Colonic mucosa (tissue), 4 donors: ENCODE measurements at places on chromosomes 3 and 15. TPM values are rescaled to one million over a fixed set of nuclear protein-coding genes. Genes with fewer than 3 reads are reported as not detected.
A peak's percentile ranks its signal among the peaks of the same experiment; 100 is the strongest.

The TEX9 gene
- 5.9 TPM for total RNA-seq

The RCN2 gene
- 42.6 TPM for total RNA-seq

The XCR1 gene
- 0.05 TPM for total RNA-seq

- H3K27ac ChIP-seq, result peak overlapping the region; percentile 73
- no peak overlapping the region for H3K4me3 ChIP-seq
- no peaks in the 10 kb centered on the region for H3K36me3 ChIP-seq
- no peaks in the 10 kb centered on the region for H3K27me3 ChIP-seq
These were observed 18.3 kb downstream of the MYZAP start for GRCh38 chr15:57609805-57610529.

GRCh38 chr15:69315402-69316110, 16.8 kb downstream of the PAQR5 start:
- peak overlapping the region; percentile 84 for H3K27ac ChIP-seq
- H3K4me1 ChIP-seq, result no peaks in the 10 kb centered on the region
- no peaks in the 10 kb centered on the region for H3K27me3 ChIP-seq
- H3K36me3 ChIP-seq, result no peaks in the 10 kb centered on the region
- no peak for DNase-seq

The CACNA2D3 gene
- 0.42 TPM for total RNA-seq

GRCh38 chr15:71806452-71806931, 3.9 kb upstream of the NR2E3 start:
- no peak for DNase-seq
- H3K4me1 ChIP-seq, result no peaks in the 10 kb centered on the region

GRCh38 chr15:67784090-67784781, 41.1 kb upstream of the SKOR1 start:
- no peaks in the 10 kb centered on the region for H3K27me3 ChIP-seq
- no peaks in the 10 kb centered on the region for H3K4me1 ChIP-seq
- H3K4me3 ChIP-seq, result no peak overlapping the region

GRCh38 chr3:78183906-78184599, 1144.2 kb downstream of the ROBO2 start:
- no peaks in the 10 kb centered on the region for H3K27me3 ChIP-seq
- no peak for DNase-seq
- no peak overlapping the region for H3K4me3 ChIP-seq
- H3K4me1 ChIP-seq, result no peaks in the 10 kb centered on the region
- no peak overlapping the region for H3K27ac ChIP-seq

- H3K36me3 ChIP-seq, result no peaks in the 10 kb centered on the region
- H3K27me3 ChIP-seq, result no peaks in the 10 kb centered on the region
- no peaks in the 10 kb centered on the region for H3K4me1 ChIP-seq
These were observed 38.9 kb upstream of the KIF23 start for GRCh38 chr15:69375151-69375790.

- H3K27me3 ChIP-seq, result no peaks in the 10 kb centered on the region
- DNase-seq, result no peak
- H3K27ac ChIP-seq, result peak overlapping the region; percentile 86
- H3K36me3 ChIP-seq, result no peaks in the 10 kb centered on the region
These were observed 737 bp downstream of the JAGN1 start for GRCh38 chr3:9891072-9891622.

DNA sequence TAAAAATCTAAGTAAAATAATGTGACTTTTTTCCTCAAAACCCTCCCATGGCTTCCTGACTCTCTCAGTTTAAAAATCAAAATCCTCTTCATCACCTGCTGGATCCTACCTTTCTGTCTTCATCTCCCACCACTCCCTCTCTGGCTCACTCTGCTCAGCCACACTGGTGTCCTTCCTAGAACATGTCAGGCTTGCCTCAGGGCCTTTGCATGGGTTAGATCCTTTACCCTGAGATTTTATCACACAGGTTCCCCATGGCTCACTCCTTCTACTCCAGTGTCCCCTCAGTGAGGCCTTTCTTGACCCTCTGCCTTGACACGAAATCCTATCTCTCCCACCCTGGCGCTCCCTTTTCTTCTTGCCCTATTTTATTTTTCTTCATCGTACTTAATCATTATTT, 141.8 kb downstream of the RPL22L1 start:
- H3K4me1 ChIP-seq, result no peaks in the 10 kb centered on the region
- H3K27me3 ChIP-seq, result no peaks in the 10 kb centered on the region
- no peak for DNase-seq
- H3K27ac ChIP-seq, result no peak overlapping the region
- no peaks in the 10 kb centered on the region for H3K36me3 ChIP-seq

DNA sequence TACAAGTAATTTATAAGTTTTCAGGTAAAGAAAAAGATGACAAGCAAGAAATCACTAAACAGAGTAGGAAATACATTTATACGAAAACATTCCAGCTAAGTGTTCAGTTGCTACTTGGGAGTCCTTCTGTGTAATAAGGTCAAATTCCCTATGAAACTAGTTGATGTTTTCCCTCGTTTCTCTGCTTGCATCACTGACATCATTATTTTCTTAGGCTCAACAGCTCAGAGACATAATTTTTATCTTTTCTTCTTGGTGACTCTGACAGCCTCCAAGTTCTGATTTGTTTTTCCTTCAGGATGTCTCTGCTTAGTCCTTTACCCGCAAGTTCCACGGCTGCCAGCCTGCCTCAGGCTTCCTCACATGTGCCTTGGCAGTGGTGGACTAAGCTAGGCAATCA, 173.6 kb downstream of the P3H2 start:
- no peak overlapping the region for H3K27ac ChIP-seq
- H3K36me3 ChIP-seq, result no peaks in the 10 kb centered on the region
- H3K4me1 ChIP-seq, result no peaks in the 10 kb centered on the region
- H3K4me3 ChIP-seq, result no peak overlapping the region

- H3K27ac ChIP-seq, result no peak overlapping the region
- H3K27me3 ChIP-seq, result no peaks in the 10 kb centered on the region
- H3K4me3 ChIP-seq, result no peak overlapping the region
- H3K36me3 ChIP-seq, result no peaks in the 10 kb centered on the region
- H3K4me1 ChIP-seq, result no peaks in the 10 kb centered on the region
These were observed 72.7 kb upstream of the ABI3BP start for GRCh38 chr3:101065962-101066361.

DNA sequence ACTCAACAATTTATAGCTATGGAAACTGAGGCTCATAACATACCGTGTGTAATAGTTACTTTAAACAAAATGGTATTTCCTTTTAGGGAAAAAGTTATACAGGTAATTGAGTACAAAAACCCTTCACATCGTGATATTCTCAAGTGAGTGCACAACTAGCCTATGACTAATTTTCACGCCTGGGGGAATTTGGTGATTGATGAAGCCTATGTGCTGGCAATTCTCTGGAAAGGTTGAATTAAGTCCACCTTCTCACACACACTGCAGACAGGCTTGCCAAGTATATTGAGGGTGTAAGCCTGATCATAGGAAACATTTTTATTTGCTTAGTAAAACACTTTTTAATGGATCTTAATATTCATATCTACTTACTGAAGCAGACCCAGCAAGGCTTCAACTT, 41.3 kb upstream of the ROBO2 start:
- no peaks in the 10 kb centered on the region for H3K4me1 ChIP-seq
- no peaks in the 10 kb centered on the region for H3K36me3 ChIP-seq
- no peak overlapping the region for H3K4me3 ChIP-seq
- no peak for DNase-seq

DNA sequence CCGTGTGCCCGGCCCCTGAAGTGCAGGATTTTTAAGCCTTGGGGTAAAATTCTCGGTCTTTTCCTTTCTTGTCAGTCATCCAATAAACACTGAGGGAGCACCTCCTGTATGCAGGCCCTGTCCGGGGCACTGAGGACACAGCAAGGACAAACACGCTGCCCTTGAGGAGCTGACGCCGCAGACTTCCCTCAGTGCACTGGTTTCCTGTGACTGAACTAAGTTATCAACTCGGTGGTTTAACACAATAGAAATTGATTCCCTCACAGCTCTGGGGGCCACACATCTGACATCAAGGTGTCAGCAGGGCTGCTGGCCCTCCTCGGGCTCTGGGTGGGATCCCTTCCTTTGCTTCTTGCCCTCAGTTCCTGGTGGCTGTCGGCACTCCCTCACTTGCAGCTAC, 65.1 kb downstream of the ZNF445 start:
- no peaks in the 10 kb centered on the region for H3K4me1 ChIP-seq
- no peaks in the 10 kb centered on the region for H3K36me3 ChIP-seq
- H3K27me3 ChIP-seq, result no peaks in the 10 kb centered on the region
- H3K27ac ChIP-seq, result no peak overlapping the region
- H3K4me3 ChIP-seq, result no peak overlapping the region
- DNase-seq, result no peak

The EPHA6 gene
- total RNA-seq, result 0.22 TPM

DNA sequence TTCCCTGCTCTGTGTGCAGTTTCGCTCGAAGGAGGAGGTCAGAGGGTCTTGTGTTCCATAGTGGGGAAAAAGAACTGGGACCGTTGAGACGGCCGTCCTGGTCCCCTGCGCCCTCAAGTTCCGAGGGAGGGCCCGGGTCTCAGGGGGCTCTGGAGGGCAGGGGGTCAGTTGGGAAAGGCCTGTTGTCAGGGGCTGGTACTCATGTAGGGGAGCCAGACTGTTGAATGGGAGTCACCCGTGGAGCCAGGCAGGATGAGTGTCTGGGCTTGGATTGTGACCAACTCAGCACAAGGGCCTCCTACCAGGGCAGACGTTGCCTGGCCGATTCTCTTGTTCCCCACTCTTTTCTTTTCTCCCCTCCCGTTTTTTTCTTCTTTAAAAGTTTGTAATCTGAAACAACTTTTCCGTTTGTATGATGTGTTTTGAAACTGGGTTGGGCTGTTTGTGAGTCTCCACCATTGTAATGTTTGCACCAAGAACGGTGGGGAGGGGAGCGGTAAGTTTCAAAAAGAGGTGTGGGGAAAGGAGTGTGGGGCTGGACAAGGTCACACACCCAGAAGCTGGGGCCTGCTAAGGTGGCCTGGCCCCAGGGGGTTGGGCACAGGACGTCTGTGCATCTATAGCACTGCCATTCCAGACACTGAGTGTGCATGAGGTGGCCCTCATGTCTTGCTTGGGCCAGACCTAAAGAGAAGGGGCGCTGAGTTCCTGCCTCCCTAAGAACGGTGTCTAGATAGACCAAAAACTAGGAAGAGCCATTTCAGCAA, 1.1 kb downstream of the CMTM7 start:
- no peaks in the 10 kb centered on the region for H3K4me1 ChIP-seq
- peak overlapping the region; percentile 59 for H3K27ac ChIP-seq
- no peaks in the 10 kb centered on the region for H3K36me3 ChIP-seq
- H3K4me3 ChIP-seq, result peak overlapping the region; percentile 57
- H3K27me3 ChIP-seq, result no peaks in the 10 kb centered on the region

- DNase-seq, result no peak
- H3K27ac ChIP-seq, result no peak overlapping the region
- no peaks in the 10 kb centered on the region for H3K4me1 ChIP-seq
- H3K4me3 ChIP-seq, result no peak overlapping the region
- H3K36me3 ChIP-seq, result no peaks in the 10 kb centered on the region
These were observed 125.6 kb downstream of the ADAMTS17 start for GRCh38 chr15:100216182-100216581.

The DLEC1 gene
- 0.52 TPM for total RNA-seq

GRCh38 chr3:16993227-16993626, 108.5 kb downstream of the PLCL2 start:
- no peak overlapping the region for H3K4me3 ChIP-seq
- no peaks in the 10 kb centered on the region for H3K27me3 ChIP-seq
- H3K36me3 ChIP-seq, result no peaks in the 10 kb centered on the region

- H3K27ac ChIP-seq, result no peak overlapping the region
- no peaks in the 10 kb centered on the region for H3K36me3 ChIP-seq
- no peak for DNase-seq
- H3K27me3 ChIP-seq, result no peaks in the 10 kb centered on the region
These were observed 198.4 kb downstream of the ADAMTS17 start for GRCh38 chr15:100143378-100143777.

The C3orf62 gene
- total RNA-seq, result 3.1 TPM

GRCh38 chr3:18526667-18527066, 101.5 kb upstream of the SATB1 start:
- no peak for DNase-seq
- no peak overlapping the region for H3K27ac ChIP-seq
- H3K4me3 ChIP-seq, result no peak overlapping the region
- H3K27me3 ChIP-seq, result no peaks in the 10 kb centered on the region
- H3K4me1 ChIP-seq, result no peaks in the 10 kb centered on the region
- no peaks in the 10 kb centered on the region for H3K36me3 ChIP-seq

The SLCO2A1 gene
- 26.3 TPM for total RNA-seq

GRCh38 chr15:81338170-81339007, 14.4 kb upstream of the STARD5 start:
- no peak overlapping the region for H3K27ac ChIP-seq
- no peak overlapping the region for H3K4me3 ChIP-seq
- no peaks in the 10 kb centered on the region for H3K36me3 ChIP-seq
- DNase-seq, result no peak
- H3K27me3 ChIP-seq, result no peaks in the 10 kb centered on the region

GRCh38 chr3:175885231-175885766, 1026.2 kb downstream of the NAALADL2 start:
- H3K27ac ChIP-seq, result no peak overlapping the region
- H3K36me3 ChIP-seq, result no peaks in the 10 kb centered on the region
- no peak for DNase-seq
- H3K27me3 ChIP-seq, result no peaks in the 10 kb centered on the region
- no peaks in the 10 kb centered on the region for H3K4me1 ChIP-seq

DNA sequence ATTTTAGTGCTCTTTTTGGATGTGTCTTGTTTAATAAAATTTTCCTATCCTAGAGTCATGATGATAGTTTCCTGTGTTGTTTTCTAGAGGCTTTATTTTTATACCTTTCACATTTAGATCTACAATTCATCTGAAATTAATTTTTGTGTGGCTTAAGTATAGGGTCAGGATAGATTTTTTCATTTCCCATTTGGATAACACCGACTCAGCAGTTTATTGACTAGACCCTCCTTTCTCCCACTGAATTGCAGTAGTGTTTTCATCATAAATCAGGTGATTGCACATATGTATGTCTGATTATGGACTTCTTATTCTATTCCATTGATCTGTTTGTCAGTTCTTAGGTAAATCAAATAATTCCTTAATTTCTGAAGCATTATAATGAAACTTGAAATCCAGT, 10.4 kb downstream of the PRR23A start:
- H3K36me3 ChIP-seq, result no peaks in the 10 kb centered on the region
- H3K4me1 ChIP-seq, result no peaks in the 10 kb centered on the region

The TGM4 gene
- not detected for total RNA-seq

DNA sequence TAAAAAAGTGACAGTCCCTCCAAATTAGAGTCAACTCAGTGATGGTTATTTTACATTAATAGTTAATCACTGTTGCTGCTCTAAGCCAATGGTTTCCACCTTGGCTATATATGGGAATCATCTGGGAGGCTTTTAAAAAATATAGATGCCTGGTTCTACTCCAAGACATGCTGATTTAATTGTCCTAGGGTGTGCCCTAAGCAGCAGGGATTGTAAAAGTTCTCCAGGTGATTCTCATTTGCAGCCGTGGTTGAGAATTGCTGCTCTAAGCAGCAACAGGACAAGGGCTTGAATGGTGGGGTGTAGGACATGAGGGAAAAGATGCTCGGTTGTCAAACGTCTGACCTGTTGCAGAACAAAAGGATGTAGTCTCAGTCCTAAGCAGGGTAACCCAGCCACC, 405.1 kb upstream of the MCTP2 start:
- H3K27ac ChIP-seq, result no peak overlapping the region
- H3K27me3 ChIP-seq, result no peaks in the 10 kb centered on the region
- no peak overlapping the region for H3K4me3 ChIP-seq
- no peak for DNase-seq
